MM.1S (cell line): ENCODE measurements at places on chromosomes 7 and 10.

GRCh38 chr10:4352414-4352961, 473.5 kb upstream of the AKR1E2 start:
- no peak for DNase-seq

DNA sequence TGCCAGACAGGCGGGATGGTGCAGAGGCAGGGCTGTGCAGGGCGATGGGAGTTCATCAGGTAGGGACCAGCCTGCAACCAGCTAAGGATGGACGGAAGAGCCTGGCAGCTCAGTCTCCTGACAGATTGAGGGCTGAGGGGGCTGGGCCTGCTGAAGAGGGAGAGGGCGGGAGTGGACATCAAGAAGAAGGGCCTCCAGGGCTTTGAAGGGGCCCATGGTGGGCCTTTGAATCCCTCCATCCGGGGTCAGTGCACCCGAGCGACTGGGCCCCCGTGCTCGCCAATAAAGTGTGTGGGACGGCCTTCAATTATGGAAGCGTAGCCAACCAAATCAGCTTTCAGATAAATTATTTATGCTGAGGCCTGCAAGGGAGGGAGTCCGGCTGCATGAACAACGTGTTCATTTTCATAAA, 431.2 kb downstream of the RPS24 start:
- no peak for DNase-seq

DNA sequence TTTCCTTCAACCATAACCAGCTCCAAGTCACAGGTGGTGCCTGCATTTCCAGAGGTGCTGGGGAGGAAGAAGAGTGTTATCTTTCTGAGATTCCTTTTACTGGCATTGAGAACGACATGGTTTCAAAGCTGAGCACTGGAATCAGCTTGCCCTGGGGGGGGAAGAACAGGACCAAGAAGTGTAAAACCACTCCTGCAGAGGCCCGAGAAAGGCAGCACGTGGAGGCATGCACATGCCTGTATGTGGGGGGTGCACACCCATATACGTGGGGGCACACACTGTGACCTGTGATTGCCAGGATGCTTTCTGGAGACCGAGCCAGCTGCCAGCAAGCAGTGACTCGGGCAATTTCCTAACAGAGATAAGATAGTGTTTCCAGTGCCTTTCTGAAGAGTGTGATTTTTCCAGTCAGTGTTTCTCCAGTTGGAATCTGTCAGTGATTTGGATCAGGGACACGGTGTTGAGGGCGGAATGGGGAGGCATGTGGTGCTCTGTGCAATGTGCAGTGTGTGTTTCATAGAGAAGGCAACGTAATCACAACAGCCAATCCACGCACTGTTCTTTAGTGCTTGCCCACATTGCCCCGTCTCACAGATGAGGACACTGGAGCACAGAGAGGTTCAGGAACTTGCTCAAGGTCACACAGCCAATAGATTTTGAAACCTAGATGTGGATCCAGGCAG, 4.2 kb downstream of the LRRC27 start:
- DNase-seq = no peak

DNA sequence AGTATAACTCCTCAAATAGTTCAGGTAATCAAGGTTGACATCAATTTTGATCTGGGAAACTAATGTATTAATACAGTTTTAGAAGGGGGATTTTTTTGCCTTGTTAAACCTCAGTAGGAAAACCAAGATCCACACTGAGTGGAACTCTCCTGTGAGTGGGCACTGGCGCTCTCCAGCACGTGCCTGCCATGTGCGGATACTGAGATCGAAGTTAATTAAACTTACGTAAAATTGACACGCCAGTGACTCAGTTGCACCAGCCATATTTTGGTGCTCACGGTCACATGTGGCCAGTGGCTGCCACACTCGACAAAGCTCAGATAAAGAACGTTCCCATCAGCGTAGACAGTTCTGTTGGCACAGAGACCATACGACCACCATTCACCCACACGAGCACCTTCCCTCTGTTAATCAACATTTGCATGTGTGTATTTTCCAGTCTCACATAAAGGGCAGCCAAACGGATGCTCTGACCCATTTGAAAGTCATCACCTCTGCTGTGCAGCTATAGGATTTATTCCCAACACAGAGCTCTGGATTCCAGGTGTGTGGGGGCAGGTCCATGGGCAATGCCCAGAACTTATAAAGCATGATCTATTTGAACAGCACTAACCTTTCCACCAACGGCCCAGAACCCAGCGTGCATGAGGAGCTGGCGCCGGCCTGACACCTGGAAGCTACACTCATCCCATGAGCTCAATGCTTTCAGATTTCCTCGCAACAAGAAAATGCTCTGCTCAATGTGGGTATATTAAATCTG, 77.7 kb downstream of the VIPR2 start:
- DNase-seq = no peak

DNA sequence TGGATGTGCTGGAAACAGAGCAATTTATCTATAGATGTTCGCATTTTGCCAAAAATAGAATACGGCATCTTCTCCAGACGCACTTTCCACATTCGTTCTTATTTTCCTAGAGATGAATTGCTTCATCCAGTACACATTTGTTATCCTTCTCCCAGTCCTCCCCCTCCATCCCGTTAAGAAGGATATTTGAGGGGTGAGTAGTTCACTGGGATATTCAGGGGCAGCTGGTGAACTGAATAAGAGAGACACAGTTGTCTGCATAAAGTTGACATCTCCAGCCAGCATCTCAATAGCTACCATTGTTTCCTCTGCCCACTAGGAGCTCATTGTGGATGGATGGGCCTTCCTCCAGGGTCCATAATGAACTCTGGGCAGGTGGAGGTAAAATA, 456.8 kb upstream of the NRP1 start:
- DNase-seq = no peak

- DNase-seq = no peak
Measured at GRCh38 chr10:17836942-17837341, 27.8 kb downstream of the MRC1 start.

DNA sequence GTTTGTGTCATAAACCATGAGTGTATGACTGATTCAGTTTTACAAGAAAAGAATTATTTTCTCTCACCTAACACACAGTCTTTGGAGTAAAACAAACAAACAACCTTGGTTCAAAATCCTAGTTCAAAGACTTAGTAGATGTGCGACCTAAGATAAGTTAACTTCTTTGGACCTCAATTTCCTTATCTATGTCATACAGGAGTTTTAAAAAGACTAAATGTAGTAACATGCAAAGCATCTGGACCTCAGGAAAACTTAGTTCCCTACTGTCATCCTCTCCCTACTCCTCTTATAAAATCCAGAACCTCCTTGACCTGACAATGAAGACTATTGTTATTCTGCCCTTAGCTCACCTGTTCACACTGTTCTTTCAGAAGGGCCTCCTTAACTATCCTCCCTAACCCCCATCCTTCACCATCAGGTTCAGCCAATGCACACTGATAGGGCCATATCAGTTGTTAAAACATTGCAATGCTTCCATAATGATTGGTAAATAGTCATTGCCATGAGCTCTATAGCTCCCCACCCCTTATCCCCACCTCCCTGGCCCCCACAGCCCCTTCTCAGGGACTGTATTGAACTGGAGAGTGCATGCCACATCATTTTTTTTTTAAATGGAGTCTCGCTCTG, 28.8 kb upstream of the CCNJ start:
- DNase-seq = no peak

GRCh38 chr7:134034652-134035051, 92.5 kb upstream of the LRGUK start:
- no peak for DNase-seq

- no peak for DNase-seq
Measured at GRCh38 chr7:130491841-130492522, at the start of gene MEST. TSS of gene MEST (plus strand) at chr7:130492085. CDS start at chr7:130492314, 229 bp downstream.
